ENCODE measurements at places on chromosomes 2 and 18.

- H3K27ac ChIP-seq = no peak overlapping the region
- peak; percentile 16 for DNase-seq
- H3K4me1 ChIP-seq = no peaks in the 10 kb centered on the region
- no peak overlapping the region for H3K4me3 ChIP-seq
- no peaks in the 10 kb centered on the region for H3K36me3 ChIP-seq
Measured at GRCh38 chr2:240933048-240933965, 27.2 kb downstream of the CROCC2 start.

DNA sequence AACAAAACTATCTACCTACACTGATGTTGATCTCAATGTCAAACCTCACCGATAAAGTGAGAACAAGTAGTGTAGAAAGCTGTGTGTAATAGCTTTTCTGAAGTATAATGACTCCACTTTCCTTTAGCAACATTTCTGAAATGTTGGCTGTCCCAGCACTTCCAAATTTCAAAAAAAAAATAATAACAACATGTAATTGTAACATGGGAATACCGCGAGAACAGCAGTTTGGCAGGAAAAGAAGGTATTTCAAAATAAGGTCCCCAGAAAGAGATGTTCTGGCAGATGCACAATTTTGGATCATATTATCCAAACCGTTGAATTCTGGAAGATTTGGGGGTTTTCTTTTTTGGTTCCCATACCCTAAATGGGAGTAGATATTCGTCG is 352.0 kb downstream of the ARHGAP15 start:
- H3K27me3 ChIP-seq = no peaks in the 10 kb centered on the region
- no peaks in the 10 kb centered on the region for H3K36me3 ChIP-seq
- DNase-seq = peak; percentile 20
- no peak overlapping the region for H3K4me3 ChIP-seq
- H3K27ac ChIP-seq = peak overlapping the region; percentile 83

DNA sequence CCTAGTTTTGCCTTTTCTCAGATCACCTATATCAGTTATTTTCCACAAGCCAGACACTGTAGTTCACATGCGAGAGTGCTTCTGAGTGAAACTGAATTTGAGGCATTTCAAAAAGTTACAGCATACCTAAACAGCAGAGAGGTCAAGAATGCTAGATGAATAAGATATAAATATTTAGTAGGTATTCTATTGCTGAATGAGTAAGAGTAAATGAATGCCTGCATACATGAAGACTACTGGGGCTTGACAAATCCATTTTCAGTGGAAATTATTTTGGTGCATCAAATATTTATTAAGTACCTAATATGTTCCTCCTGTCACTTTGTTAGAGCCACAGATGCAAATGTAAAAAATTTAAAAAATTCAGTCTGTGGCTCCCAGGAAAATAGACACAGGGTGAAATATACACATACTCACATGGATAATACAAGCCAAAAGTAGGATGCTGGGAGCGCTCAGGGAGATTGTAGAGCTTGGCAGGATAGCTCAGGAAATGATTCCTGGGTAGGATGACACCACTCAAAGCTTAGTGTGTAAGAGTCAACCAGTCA is 27.6 kb upstream of the CDC42EP3 start:
- no peak for DNase-seq
- H3K27ac ChIP-seq = no peak overlapping the region
- H3K27me3 ChIP-seq = no peaks in the 10 kb centered on the region
- H3K4me3 ChIP-seq = no peak overlapping the region
- no peaks in the 10 kb centered on the region for H3K4me1 ChIP-seq
- no peaks in the 10 kb centered on the region for H3K36me3 ChIP-seq

DNA sequence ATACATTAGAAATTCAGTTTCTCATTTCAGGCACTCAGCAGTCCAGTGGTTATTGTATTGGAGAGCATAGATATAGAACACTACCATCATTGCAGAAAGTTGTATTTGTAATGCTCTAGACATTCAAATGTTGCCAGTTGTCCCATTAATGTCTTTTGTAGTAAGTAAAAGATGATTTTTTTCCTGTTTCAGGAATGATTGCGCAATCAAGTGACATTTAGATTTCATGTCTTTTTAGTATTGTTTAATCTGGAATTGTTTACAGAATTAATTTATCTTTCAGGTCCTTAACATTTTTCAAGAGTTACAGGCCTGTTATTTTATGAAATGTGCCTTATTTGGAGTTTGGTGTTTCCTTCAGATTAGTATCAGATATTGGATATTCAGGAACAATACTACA is 134.7 kb downstream of the MSTN start:
- no peak overlapping the region for H3K4me3 ChIP-seq
- no peak overlapping the region for H3K27ac ChIP-seq
- DNase-seq = no peak

GRCh38 chr2:42906557-42907411 is 114.4 kb upstream of the HAAO start:
- H3K27ac ChIP-seq = peak overlapping the region; percentile 60
- peak overlapping the region; percentile 12 for H3K4me3 ChIP-seq
- no peaks in the 10 kb centered on the region for H3K36me3 ChIP-seq
- H3K4me1 ChIP-seq = peaks cover 59% of the 10 kb centered on the region
- DNase-seq = peak; percentile 76
- no peaks in the 10 kb centered on the region for H3K27me3 ChIP-seq

GRCh38 chr2:181656450-181657291 is at the start of gene CERKL:
Gene CERKL, minus strand, starts transcription at chr2:181657105. Its CDS starts 99 bp downstream, at chr2:181657006.
- peaks cover 3% of the 10 kb centered on the region for H3K27me3 ChIP-seq
- no peaks in the 10 kb centered on the region for H3K36me3 ChIP-seq
- no peak within 1 kb of the TSS for H3K27ac ChIP-seq

DNA sequence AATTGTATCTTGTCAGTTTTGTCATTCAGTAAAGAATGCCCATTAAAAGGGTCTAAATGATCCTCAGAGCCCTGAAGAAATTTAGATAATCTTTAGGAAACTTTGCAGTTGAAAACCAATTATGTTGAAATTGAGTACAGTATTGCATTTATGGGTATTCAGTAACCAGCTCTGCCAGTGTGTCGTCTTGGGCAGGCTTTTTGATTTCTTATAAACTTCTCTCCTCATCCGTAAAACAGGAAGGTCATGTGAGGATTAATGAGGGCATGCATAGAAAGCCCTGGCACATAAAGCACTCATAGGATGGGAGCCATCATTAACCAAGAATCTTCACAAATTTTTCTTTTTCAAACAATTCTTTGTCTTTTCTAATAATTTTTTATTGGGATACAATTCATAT is 14.8 kb downstream of the PNO1 start:
- no peak overlapping the region for H3K4me3 ChIP-seq
- peaks cover 57% of the 10 kb centered on the region for H3K36me3 ChIP-seq
- H3K27ac ChIP-seq = no peak overlapping the region
- DNase-seq = no peak
- H3K27me3 ChIP-seq = no peaks in the 10 kb centered on the region

GRCh38 chr18:36329684-36330434 is 32.3 kb downstream of the FHOD3 start:
- H3K27me3 ChIP-seq = no peaks in the 10 kb centered on the region
- no peaks in the 10 kb centered on the region for H3K36me3 ChIP-seq
- peak overlapping the region; percentile 78 for H3K27ac ChIP-seq
- no peak overlapping the region for H3K4me3 ChIP-seq

GRCh38 chr2:91442246-91442905 is 2750.9 kb downstream of the RPIA start:
- H3K27ac ChIP-seq = no peak overlapping the region
- no peaks in the 10 kb centered on the region for H3K36me3 ChIP-seq
- H3K4me1 ChIP-seq = peaks cover 6% of the 10 kb centered on the region
- peaks cover 23% of the 10 kb centered on the region for H3K27me3 ChIP-seq

DNA sequence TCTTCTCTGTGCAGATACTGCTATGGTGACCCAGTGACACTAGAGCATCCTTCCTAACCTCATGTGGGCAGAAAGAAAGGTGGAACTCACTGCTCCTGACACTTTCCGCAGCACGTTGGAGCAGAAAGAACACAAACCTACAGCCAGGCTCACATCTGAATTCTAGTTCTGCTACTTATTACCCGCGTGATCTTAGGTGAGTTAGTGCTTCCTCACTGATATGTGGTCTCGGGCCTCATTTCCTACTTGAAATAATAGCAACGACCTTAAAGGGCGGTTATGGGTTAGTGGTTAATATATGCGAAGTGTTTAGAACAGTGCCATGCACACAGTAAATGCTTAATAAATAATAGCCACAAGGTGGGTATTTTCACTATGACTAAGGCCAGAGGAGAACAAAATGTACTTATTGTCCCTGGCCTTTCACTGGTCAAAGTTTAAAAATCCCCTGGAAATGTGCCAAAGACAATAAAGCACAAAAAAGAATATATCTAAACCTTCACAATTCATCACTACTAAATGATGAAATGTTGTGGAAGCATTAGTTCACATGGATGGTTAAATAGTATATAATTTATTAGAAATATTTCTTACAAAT is 66.6 kb downstream of the MYOM1 start:
- no peak overlapping the region for H3K27ac ChIP-seq
- DNase-seq = no peak
- no peaks in the 10 kb centered on the region for H3K27me3 ChIP-seq
- H3K4me1 ChIP-seq = peaks cover 5% of the 10 kb centered on the region
- H3K36me3 ChIP-seq = no peaks in the 10 kb centered on the region

DNA sequence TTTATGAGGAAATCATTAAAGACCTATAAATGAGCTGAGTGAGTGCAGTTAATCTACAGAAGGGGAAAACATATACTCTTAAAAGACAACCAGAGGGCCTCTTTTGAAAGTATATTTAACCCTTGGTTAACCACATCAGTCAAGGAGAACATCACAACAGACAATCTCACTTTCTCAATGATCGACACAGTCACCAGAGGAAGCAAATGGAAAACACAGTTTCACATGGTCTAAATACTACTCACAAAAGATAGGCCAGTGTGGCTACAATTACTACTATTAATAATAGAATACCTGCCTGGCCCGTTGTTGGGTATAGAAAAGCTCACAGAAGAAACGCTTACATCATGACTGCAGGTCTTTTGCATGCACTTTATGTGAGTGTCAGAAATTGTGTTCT is 426.2 kb downstream of the NCKAP5 start:
- no peaks in the 10 kb centered on the region for H3K36me3 ChIP-seq
- no peak overlapping the region for H3K4me3 ChIP-seq
- H3K27me3 ChIP-seq = no peaks in the 10 kb centered on the region

DNA sequence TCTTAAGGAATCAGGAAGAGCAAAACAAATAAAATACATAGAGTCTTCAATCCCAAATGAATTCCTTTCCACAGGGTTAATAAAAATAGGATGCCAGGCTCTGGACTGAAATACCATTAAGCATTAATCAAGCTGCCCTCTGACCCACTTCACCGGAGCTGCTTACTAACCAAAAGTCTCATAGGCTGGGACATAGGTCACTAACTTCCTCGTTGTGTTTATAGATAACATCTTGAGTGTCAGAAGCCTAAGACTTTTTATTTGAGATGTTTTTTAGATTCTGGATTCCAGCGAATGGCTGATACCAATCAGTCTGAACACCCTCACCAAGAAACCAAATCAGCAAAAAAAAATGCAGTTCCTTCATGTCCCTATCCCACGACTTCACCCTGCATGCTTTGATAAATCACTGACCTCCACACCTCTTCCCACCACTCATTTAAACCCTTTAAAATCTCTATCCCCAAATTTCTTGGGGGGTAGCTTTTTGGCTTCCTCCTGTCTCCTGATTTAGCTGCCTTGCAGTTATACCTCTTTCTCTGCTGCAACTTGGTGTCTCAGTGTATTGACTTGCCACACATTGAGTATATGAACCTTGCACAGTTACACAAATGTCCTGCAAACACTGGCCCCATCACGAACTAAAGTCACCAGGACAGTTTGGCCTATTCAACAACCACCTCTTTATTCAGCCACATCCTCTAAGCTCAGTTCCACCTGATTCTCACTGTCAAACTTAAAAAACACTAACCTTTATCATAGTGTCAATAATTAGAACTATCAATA is 399.3 kb downstream of the METTL4 start:
- H3K27ac ChIP-seq = no peak overlapping the region
- no peaks in the 10 kb centered on the region for H3K36me3 ChIP-seq
- no peak overlapping the region for H3K4me3 ChIP-seq

GRCh38 chr18:63299837-63300745 is 19.5 kb downstream of the BCL2 start:
- no peak for DNase-seq
- no peak overlapping the region for H3K4me3 ChIP-seq
- peaks cover 19% of the 10 kb centered on the region for H3K4me1 ChIP-seq
- no peak overlapping the region for H3K27ac ChIP-seq

GRCh38 chr2:46956981-46957531 is 41.5 kb upstream of the MCFD2 start:
- no peak overlapping the region for H3K4me3 ChIP-seq
- DNase-seq = peak; percentile 47
- H3K36me3 ChIP-seq = peaks cover 12% of the 10 kb centered on the region

DNA sequence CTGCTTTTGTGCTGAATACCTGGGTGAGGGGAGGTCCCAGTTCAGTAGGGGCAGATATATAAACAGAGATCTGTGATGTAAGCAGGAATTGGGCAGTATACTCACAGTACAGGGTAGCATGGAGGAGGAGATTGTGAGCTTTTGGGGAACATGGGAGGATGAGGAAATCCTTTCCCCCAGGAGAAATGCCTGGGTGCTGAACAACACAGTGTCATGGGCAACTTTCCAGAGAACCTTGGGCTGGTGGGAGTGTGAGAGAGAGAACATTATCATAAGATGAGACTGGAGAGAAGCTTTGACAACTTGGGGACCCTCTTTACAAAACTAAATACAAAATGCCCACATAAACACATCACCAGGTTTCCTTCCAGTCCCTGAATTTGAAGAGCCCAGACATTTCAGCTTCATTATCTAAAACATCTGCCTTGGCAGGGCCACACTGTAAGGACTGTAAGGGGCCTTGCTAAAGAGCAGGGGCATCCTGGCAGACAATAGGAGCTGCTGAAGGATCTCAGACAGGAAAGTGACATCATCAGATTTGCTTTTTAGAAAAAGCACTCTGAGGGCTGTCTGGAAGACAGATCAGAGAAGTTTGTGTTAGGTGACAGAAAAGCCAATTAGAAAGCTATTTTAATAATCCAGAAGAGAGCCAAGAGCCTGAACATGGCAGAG is 303.1 kb upstream of the FBXO11 start:
- no peak for DNase-seq
- H3K27ac ChIP-seq = no peak overlapping the region
- no peaks in the 10 kb centered on the region for H3K36me3 ChIP-seq
- H3K27me3 ChIP-seq = no peaks in the 10 kb centered on the region

GRCh38 chr2:128396500-128396891 is 77.8 kb upstream of the HS6ST1 start:
- H3K4me3 ChIP-seq = no peak overlapping the region
- H3K4me1 ChIP-seq = no peaks in the 10 kb centered on the region
- no peaks in the 10 kb centered on the region for H3K27me3 ChIP-seq
- DNase-seq = no peak
- no peak overlapping the region for H3K27ac ChIP-seq

DNA sequence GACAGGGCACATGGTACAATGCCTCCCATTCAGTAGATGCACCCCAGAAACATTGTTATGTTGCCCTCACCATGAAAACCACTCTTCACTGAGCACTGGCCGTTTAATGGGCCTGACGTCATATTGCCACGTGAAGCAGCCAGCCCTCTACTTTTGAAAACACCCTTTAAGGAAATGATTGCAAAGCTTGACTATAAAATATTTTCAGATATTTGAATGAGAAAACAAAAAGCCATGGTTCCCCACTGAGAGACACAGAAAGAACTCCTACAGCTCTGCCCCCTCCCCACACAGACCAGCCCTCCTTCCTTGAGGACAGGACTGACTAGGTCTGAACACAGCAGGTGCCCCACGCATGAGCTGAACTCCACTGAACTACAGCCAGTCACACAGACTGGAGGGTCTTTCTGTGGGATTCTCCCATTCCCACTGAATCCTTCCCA is 349.1 kb downstream of the ANAPC1 start:
- no peak for DNase-seq
- no peaks in the 10 kb centered on the region for H3K27me3 ChIP-seq
- no peak overlapping the region for H3K27ac ChIP-seq
- H3K36me3 ChIP-seq = no peaks in the 10 kb centered on the region
